ENCODE measurements at places on chromosomes 12 and 14. TPM values are rescaled to one million over a fixed set of nuclear protein-coding genes. Genes with fewer than 3 reads are reported as not detected.

The CD163L1 gene
- 0.78 TPM for total RNA-seq

The STYK1 gene
- not detected for total RNA-seq

The MYH7 gene
- not detected for total RNA-seq

The PRH2 gene
- not detected for total RNA-seq

The R3HDM2 gene
- 38.6 TPM for total RNA-seq

The NUDT14 gene
- 11.5 TPM for total RNA-seq

The C12orf60 gene
- 0.33 TPM for total RNA-seq
